ENCODE measurements at places on chromosomes 6 and 20.
A peak's percentile ranks its signal among the peaks of the same experiment; 100 is the strongest.

DNA sequence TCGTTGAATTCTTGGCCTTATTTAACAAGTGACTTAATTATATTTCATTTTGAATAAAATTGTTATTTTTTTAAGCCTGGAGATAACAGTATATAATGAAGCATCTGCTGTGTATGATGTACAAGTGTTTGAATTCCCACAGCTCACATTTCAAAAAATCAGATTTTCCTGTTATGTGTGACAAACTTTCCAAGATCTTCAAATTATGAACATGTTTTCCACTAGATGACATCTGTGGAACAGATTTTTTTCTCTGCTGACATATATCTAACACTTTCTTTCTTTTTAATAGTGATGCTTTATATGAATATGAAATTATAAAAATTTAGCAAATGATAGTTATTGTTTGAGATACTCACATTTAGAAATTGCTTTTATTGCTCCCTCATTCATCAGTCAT lies 482.8 kb downstream of the LMBRD1 start:
- DNase-seq: no peak

DNA sequence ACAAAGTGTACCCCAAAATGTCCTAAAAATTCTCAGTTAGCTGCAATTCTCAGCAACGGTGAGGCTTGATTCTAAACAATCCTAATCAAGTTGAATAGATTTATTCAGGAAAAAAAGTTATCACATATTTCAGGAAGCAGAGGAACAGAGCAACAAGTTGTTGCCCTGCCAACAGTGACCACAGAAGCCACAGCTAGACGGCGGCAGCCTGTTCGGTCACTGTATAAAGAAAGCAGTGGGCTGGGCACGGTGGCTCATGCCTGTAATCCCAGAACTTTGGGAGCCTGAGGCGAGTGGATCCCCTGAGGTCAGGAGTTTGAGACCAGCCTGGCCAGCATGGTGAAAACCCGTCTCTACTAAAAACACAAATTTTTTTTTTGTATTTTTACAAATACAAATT lies 171.2 kb upstream of the BMP5 start:
- no peak for DNase-seq

- DNase-seq: no peak
Observed at GRCh38 chr6:99121748-99122147, 174.0 kb upstream of the FBXL4 start.

GRCh38 chr6:162408826-162409535 lies 318.6 kb downstream of the PRKN start:
- DNase-seq: no peak

- DNase-seq: no peak
Observed at GRCh38 chr6:21375151-21376116, 218.1 kb upstream of the SOX4 start.

GRCh38 chr6:108616973-108617372 lies 56.3 kb downstream of the FOXO3 start:
- DNase-seq: no peak

DNA sequence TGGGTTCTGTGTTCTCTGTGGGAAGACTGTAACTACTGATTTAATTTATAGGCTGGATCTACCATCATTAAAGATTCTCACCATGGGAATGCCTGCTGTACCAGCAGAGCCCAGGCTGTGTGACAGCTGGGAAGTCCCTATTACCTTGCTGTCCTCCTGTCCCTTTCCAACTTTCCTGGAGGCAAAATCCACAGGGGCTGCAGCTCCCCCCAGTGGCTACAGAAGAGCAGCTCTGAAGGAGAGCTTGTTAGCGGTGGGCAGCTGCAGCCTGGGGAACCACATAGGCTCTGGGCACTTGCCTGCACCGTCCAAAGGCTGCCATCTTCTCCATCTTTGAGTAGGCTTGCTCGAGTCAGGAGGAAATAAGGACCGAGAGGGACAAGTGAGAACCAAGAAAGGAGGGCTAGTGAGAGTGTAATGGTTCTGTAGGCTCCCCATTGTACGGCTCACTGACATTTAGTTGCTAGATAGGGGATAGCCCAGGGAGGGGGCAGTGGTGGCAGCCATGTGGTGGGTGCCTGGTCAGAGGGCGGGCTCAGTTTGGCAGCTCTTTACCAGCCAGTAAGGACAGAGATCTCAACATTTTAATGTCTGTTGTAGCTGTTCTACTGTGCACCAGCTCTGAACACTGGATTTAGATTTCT lies 155.1 kb upstream of the MLIP start:
- DNase-seq: no peak

- DNase-seq: no peak
Observed at GRCh38 chr20:29740951-29741593, 1516.4 kb upstream of the DEFB115 start.

GRCh38 chr6:108368431-108369030 lies 73.7 kb downstream of the AFG1L start:
- no peak for DNase-seq

DNA sequence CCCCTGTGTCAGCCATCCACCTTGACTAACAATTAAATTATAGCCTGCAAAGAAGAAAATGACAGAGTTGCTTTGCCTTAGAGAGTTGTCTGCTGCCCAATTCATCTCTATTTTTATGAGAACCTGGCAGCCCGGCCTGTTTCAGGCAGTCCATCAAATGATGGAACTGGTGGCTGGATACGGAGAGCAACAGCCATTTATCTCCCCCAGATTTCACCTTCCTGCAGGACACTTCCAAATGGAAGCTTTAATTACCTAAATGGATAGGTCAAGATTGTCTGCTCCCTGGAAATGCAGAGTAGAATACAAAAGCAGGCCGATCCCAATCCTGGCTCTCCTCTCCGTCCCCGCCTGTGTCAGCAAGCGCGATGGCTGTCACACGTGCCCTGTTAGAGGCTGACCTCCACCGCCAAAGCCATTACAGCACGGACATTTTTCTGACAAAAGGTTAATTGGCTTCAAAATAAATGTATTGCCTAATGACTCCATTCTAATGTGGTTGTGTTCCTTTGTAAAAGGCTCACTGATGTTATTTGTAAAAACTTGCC lies 86.7 kb downstream of the PACRG start:
- no peak for DNase-seq

GRCh38 chr6:110255211-110255750 lies 75.1 kb downstream of the CDC40 start:
- DNase-seq: peak; percentile 4

GRCh38 chr6:107819964-107820337 lies 4.2 kb downstream of the SCML4 start:
- no peak for DNase-seq

- no peak for DNase-seq
Observed at GRCh38 chr6:107811591-107812218, 12.4 kb downstream of the SCML4 start.

- no peak for DNase-seq
Observed at GRCh38 chr6:13419422-13420195, 67.8 kb downstream of the GFOD1 start.

- no peak for DNase-seq
Observed at GRCh38 chr20:15076785-15077184, 739.4 kb upstream of the FLRT3 start.

DNA sequence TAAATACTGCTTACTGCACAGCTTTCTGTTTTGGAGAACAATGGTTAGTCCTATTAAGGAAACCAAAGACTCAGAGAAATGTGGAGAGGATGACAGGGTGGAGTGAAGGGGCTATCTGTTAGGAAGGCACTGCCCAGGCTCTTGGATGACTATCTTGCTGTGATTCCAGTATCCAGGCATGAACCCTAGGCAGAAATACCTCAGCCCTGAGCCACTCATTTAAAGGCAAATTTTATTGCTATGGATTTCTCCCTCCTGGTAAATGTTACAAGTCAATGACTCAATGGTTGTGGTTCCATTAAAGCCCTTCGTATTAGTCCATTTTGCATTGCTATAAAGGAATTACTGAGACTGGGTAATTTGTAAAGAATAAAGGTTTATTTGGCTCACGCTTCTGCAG lies 25.9 kb downstream of the ADGRF4 start:
- DNase-seq: no peak

GRCh38 chr20:47493963-47494293 lies 7.8 kb upstream of the NCOA3 start:
- no peak for DNase-seq

DNA sequence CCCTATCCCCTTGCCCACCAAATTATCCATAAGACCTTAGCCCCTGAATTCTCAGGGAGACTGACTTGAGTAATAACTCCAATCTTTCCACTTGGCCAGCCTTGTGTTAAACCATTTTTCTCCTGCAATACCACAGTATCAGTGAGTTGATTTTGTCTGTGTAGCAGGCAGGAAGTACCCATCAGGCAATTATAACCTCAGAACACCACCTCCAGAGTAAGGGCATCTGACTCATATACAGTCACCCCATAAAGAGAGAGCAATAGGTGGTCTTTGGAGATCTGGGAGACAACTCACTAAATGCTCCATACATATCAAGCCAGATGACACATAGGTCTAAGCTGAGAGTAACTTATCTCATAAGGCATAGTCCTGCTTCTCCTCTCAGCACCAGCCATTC lies 83.7 kb downstream of the FILIP1 start:
- no peak for DNase-seq

GRCh38 chr6:40391851-40392517 lies 195.2 kb downstream of the LRFN2 start:
- DNase-seq: no peak

DNA sequence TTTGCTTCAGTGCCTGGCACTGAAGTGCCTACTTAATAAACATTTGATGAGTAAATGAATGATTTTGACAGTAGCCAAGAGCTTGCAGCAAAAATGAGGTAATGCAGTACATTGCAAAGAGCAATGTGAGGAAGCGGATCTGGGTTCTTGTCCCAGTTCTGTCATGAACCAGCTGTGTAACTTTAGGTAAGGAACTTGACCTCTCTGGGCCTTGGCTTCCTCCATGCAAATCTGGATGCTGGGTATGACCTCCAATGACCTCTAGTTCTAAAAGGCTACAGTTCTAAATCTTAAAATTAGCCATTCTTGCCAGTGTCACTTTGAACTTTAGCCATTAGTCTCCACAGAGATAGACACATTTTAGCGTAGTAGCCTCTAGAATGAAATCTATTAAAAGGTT lies 3.6 kb upstream of the SAMD5 start:
- no peak for DNase-seq

DNA sequence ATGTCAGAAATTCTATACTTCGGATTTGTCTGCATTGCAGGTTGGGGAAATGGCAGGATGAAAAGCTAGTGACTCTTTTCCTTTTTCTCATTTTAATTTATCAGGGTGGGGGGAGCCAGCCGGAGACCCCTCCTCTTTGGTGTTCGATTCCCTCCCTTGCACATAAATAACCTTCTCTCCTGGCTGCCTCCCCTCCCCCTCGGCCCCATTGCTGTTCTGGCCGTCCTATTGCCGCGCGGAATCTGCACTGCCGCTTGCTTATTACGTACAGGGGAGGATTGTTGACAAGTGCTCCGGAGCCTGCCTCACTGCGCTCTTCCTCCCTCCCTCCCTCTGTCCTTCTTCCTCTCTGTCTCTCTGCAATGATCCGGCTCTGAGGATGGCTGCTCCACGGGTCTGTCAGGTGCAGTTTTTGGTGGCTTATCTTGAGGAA lies 154.7 kb downstream of the JARID2 start:
- no peak for DNase-seq

GRCh38 chr6:166351715-166352285 lies 9.5 kb upstream of the SFT2D1 start:
- no peak for DNase-seq

Measured in GM06990 (cell line).